BJ (cell line): ENCODE measurements at places on chromosomes 7 and 10. TPM values are rescaled to one million over a fixed set of nuclear protein-coding genes. Genes with fewer than 3 reads are reported as not detected.
A peak's percentile ranks its signal among the peaks of the same experiment; 100 is the strongest.

DNA sequence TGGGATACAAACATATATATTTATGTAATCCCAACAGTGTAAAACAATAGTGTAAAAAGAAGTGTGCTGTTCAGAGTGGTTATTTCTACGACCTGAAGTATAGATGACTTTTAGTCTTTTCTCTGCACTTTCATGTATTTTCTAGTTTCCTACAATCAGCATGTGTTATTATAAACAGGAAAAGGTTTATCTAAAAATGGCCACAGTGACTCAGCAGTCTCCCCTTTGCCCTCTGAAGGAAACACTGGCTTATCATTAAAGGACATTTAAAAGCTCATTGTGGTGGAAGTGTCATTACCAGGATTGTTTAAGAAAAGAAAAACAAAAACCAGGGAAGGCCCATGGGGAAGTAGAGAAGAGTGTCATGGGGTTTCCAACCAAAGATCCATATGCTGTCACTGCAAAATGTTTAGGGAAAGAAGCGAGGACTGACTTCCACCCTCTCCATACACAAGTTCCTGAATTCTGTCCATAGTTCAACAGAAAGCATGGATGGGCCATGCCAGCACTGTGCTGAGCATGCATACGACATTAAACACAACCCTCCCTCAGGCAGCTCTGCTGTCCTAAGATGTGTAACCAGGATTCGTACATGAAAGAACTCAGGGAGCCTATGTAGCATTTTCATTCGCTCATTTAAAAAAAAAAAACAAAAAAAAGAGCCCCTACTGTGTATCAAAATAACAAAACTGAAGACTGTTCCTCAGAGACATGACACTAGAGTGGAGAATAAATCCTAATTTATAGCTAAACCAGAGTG lies 10.2 kb downstream of the CYREN start:
- no peak for DNase-seq

DNA sequence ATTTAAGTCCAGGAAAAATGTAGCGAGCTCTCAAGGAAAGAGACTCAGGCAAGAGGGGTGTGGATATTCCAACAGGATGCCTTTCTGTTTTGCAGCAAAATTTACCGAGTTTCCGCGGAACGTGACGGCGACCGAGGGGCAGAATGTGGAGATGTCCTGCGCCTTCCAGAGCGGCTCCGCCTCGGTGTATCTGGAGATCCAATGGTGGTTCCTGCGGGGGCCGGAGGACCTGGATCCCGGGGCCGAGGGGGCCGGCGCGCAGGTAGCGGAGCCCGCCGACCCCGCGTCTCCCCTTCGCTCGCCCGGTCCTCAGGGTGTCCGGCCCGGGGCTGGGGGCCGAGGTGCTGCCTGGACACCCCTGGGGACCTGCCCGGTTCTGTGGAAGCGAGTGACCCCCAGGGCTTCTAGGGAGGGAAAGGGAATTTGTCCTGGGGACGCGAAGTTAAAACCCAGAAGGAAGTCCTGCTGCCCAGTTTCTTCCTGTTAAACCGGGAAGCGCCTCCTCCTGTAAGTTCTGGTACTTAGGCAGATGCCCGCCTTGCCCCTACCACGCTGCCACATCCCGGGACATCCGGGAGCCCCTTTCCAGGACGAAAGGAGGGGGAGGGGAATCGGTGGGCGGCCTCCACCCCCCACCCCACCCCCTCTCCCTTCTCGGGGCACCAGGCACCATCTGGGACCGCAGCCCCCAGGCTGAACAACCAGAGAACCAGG lies 2.5 kb downstream of the VSTM2A start:
- no peak for DNase-seq

DNA sequence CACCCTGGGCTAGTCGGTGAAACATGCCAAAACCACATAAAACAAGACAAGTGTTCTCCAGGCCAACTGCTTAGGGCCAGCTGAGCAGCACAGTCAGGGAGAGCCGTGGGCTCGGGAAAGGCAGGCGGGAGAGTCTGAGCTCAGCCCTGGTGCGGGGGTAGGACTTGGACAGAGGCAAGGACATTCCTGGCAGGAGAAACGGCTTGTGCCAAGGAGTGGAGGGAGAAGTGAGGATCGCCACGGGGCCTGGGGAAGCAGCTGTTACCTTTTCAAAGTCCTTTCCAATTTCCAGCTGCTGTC lies 4.2 kb downstream of the ELN start:
- peak; percentile 77 for DNase-seq

GRCh38 chr7:116588641-116589594 lies 64.1 kb downstream of the CAV1 start:
- no peak for DNase-seq

ACHE gene
- polyA plus RNA-seq, result 0.05 and 0.22 TPM in 2 replicates
